ENCODE measurements at places on chromosomes 3 and 15.

- DNase-seq: no peak
These were observed 28.6 kb upstream of the KBTBD12 start for GRCh38 chr3:127886231-127886955.

- no peak for DNase-seq
These were observed 13.9 kb upstream of the VGLL3 start for GRCh38 chr3:87004883-87005282.

DNA sequence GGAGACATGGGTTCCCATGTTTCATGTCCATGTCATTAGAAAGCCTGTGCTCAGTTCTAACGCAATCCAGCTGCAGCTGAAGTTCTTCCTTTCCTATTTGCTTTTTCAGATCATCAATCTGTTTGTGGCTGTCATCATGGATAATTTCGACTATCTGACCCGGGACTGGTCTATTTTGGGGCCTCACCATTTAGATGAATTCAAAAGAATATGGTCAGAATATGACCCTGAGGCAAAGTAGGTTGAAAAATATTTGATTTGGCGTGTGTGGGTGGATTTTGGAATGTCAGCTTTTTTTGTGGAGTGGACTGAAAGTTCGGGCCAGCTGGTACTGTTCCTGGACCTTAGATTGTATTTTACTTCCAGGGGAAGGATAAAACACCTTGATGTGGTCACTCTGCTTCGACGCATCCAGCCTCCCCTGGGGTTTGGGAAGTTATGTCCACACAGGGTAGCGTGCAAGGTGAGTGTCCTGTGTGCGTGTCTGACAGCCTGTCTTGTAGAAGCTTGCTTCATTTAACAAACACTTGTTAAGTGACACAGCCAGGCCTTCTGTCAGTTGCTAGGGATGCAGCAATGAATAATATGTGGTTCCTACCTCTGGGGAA is 69.6 kb downstream of the CHDH start:
- DNase-seq: peak; percentile 9

GRCh38 chr3:64895106-64895990 is 207.5 kb upstream of the ADAMTS9 start:
- DNase-seq: no peak

GRCh38 chr3:39805650-39806049 is 3.8 kb upstream of the MYRIP start:
- DNase-seq: no peak

GRCh38 chr15:40096094-40096891 is 12.4 kb downstream of the BMF start:
- no peak for DNase-seq

- DNase-seq: no peak
These were observed 58.0 kb upstream of the LRTM1 start for GRCh38 chr3:54985856-54986255.

DNA sequence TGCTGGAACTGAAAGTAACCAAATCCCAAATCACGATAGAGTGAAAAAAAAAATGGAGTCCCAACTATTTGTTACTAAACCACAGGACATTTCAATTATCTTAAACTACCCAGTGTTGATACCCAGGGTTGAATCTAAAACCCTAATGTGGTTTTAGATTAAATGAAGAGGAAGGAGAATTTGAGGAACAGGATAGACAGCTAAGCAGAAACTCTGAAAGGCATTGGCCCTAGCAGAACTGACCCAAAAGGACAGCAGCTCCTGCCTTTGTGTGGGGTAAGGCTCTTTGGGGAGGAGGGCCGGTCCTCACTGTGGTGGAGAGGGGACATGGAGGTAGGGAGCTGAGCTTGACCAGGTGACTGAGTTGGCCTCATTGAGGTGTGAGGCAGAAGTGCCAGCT is 30.7 kb upstream of the SNRK start:
- no peak for DNase-seq

DNA sequence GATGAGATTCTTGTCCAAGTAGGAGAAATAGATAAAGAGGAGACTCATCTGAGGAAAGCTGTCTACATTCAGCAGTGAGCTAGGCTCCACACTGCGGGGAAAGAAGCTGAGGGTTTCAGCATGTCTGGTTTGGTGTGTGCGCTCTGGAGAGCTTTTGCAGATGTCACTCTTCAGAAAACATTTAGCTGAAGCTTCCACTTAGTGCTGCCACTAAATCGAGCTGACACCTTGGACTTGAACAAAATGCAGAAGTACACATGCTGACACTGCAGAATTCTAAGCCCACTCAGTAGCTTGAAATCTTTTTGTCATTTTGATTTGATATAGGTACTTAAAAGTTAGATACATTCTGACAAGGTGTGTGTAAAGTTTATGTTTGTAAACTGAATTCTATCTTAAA is 32.3 kb upstream of the CRTC3 start:
- no peak for DNase-seq

- DNase-seq: no peak
These were observed 10.4 kb downstream of the TEX264 start for GRCh38 chr3:51681453-51681852.

DNA sequence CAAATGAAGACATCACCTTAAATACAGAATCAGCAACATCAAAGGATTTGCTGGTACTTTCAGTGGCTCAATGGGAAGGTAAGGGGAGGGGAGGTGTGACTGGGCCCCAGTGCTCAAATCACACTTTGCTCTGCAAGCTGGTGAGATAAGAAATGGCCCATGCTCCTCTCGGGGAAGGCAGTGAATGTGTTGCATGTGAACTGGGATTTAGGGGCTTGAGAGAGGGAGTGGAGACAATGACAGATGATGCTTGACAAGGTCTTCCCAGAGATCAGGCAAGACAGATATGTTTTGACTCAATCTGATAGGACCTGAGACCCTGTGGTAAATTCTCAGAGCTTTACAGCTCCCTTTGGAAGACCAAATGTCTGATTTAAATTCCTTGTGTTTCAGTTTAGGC is 233.0 kb upstream of the PROK2 start:
- DNase-seq: no peak

- DNase-seq: no peak
These were observed 9.7 kb upstream of the SCAANT1 start for GRCh38 chr3:63921741-63922482.

- peak; percentile 59 for DNase-seq
These were observed 56.9 kb downstream of the TJP1 start for GRCh38 chr15:29765234-29765841.

All from astrocyte of the hippocampus (primary cell).